NAMALWA (cell line): ENCODE measurements at places on chromosomes 6 and 20.

GRCh38 chr6:160036331-160036695, 67.4 kb downstream of the IGF2R start:
- DNase-seq: no peak

- DNase-seq: no peak
Observed at GRCh38 chr6:50390416-50390815, 322.9 kb upstream of the TFAP2D start.

GRCh38 chr20:61674121-61674520, 391.6 kb downstream of the TAF4 start:
- DNase-seq: no peak

DNA sequence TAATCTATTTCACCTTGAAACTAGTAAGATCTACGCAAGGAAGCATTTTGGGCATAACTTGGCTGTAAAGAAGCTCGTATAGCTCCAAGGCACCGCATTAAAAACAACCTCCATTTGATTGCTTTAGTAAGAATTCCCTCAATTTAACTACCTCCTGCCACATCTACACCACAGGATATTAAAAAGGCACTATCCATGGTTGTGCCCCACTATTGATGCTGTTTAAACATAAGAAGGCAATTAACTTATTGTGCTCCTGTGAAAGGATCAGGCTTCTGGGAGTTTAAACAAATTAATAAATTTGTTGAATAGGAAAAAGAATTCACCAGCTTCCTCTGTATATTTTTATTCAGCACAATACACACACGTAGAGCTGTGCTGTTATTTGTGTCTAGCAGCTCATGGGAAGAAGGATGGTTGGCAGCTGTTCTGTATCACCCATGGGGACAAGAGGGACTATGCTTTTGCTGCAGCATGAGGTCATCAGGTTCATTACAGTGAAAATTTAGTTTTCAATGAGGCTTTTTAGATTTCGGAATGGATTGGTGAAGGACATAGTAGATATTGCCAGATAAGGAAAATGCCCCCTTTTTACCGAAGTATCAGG, 513.3 kb downstream of the HAO1 start:
- DNase-seq: no peak

DNA sequence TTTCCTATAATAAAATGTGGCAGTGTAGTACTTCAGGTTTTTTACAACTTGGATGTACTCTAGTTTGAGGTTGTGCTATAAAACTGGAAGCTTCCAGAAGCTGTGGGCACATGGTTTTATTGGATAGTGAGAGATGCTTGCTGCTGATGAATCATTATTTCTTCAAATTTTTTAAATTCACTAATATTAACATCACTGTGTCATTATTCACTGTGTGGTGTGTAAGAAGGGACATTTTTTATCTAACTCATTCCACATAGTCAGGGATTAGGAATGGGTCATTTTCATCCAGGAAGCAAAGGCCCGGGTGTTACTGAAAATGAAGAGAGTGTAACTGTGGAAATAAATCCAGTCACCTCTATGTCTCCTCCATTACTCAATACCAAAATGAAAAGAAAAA, 421.0 kb downstream of the TENT5A start:
- no peak for DNase-seq

- no peak for DNase-seq
Observed at GRCh38 chr6:104613416-104614001, 246.2 kb downstream of the HACE1 start.

GRCh38 chr20:38249536-38250310, 10.8 kb downstream of the KIAA1755 start:
- DNase-seq: no peak

- no peak for DNase-seq
Observed at GRCh38 chr6:89286516-89286915, 28.6 kb downstream of the GABRR2 start.

- no peak for DNase-seq
Observed at GRCh38 chr20:18267815-18268214, 20.5 kb upstream of the ZNF133 start.

GRCh38 chr20:59774204-59774641, 159.2 kb downstream of the SYCP2 start:
- DNase-seq: no peak

- DNase-seq: no peak
Observed at GRCh38 chr6:127210725-127211124, 55.9 kb upstream of the RNF146 start.

DNA sequence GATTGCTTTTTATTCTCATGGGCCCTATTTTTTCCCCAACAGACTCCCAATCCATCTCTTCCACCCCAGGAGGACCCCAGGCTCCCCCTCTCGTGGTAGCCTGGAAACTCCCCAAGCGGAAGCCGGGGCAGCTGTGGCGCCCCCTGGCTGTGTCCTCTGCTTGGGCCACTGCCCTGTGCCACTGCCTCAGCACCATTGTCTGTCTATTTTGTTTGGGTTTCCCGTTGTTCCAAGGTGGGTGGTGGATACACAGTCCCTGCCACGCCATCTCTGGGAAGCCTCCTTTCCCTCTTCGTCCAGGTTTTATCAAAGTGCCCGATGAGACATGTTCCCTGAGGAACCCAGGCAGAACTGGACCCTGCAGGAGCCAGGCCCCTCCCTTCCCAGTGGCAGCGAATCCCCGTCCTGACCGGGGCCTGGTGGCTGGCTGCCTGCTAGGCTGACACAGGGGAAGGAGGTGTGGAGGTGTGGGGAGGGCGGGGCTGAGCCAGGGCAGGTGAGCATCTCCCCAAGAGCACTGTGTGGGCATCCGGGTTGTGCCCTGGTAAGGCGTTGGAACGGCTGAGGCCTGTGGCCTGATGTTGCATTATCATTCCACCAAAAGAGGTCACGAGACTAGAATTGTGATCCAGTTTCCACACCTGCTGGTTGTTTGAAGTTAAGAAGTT, 228.2 kb downstream of the CDH4 start:
- DNase-seq: no peak

DNA sequence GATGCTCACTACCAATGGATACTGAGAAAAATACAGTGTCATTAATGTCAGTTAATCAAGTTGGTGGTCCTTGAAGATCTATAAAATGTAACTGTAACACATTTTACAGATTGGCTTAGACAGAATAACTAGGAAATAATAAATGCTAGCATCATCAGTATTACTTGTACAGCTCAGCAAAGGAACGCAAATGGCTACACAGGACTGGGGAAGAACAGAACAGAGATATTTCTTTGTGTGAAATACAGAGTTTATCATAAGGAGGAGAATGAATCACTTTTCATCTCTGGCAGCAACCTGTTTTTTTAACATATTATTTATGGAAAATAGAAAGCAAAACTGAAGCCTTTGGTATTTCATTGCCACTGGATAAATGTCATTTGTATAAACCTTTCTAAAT, 8.2 kb upstream of the QKI start:
- no peak for DNase-seq

GRCh38 chr20:1313236-1313964, 15.5 kb downstream of the SDCBP2 start:
- DNase-seq: peak; percentile 65

DNA sequence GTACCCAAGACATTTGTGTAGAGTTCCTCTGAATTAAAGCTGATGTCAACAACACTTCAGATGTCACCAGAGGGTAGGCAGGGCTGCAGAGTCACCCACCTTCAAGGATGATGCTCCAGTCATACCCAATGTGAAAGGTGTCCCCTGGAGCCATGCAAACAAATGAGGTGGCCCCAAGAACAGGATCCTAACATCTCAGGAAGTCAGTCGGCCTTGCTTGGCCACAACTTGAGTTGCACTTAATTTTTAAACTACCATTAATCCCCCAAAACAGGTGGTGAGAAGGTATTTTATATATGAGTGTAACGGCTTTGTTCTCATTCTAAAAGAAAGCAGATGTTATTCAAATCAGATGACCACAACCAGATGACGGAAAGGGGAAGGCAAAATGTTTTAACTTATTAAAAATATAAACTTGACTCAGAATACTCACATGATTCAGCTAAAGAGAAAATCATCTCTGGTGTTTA, 21.1 kb upstream of the SERPINB1 start:
- peak; percentile 81 for DNase-seq

- DNase-seq: no peak
Observed at GRCh38 chr20:49821870-49822331, 9.3 kb downstream of the SLC9A8 start.

GRCh38 chr6:35016502-35017321, 124.4 kb downstream of the TCP11 start:
- no peak for DNase-seq

DNA sequence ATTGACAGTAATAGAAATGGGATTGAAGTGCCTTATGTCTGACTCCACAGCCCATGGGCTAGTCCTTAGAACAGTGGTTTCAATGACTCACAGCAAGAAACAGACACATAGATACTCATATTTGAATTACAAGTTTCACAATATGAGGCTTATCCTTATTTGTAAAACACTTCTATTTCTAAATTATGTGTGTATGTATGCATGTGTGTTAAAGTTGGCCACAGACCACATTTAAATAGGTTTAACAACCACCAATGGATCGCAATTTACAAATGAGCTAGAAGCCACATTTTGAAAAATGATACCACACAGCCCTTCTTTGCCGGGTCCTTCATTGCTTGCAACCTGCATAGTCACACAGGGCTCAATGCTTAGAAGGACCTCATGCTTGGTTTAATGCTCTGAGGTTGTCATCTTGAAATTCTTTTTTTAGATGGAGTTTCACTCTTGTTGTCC, 157.8 kb upstream of the PREP start:
- DNase-seq: no peak

GRCh38 chr20:24018796-24019195, 30.2 kb upstream of the GGTLC1 start:
- no peak for DNase-seq

- peak; percentile 81 for DNase-seq
Observed at GRCh38 chr6:24910331-24910960, 25.3 kb downstream of the RIPOR2 start.

GRCh38 chr6:2508071-2508470, 242.7 kb downstream of the MYLK4 start:
- no peak for DNase-seq

- DNase-seq: no peak
Observed at GRCh38 chr6:144666781-144667180, 381.6 kb downstream of the UTRN start.

GRCh38 chr20:41480054-41480770, 113.6 kb upstream of the EMILIN3 start:
- DNase-seq: peak; percentile 15

DNA sequence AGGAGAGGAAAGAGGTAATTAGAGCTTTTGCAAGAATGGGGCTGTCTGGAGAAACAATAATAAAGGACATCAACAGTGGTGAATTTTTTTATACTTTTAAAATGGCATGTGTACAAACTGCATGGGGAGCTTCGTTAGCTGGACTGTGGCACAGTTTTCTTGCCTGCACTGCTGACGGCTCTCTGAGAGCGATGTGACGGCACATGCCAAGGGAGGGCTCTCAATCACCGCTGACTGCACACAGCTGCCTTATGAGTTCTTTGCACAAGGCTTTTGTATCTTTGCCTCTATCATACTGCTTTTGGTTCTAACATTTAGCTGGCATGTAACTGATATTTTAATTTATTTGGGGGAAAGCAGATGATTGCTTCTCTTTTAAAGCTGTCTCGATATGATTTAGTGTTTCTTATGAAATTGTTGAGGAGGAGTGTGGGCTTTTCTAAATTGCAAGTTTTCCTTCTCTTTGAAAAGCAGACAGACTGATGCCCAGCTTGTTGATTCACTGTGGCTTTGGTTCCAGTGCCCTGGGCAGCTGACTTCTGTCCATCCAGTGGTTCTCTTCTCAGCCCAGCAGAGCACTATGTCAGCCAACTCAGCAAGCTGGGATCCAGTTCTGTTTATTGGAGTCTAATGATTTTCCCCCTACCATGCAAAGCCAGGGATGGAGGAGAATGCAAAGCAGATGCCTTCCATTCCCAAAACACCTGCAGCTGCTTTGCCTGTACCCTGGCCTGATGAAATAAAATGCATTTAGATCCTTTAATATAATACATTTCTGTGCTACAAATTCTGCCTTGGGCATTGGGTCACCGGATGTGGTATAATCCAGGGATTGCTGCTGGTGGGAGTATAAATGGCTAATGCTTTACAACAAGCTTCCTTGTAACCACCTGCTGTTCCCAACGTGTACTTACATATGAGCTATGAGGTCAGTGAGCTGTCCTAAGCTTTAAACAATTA, 323.9 kb downstream of the ZFAND3 start:
- DNase-seq: no peak

DNA sequence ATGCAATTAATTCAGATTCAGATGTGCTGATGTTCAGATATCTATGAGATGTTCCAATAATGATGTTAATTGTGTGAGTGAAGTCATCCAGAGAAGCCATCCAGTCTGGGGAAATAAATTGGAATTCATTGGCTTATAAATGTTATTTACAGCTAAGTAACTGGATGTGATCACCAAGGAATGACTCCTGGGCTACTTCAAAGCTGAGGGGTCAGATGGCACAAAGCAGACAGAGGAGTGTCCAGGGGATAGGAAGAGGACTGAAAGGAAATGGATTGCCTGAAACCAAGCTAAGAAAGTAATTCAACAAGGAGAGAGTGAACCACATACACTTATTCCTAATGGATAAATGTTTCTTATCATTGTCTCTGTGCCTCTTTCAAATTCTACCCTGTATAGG, 4.5 kb upstream of the MLIP start:
- DNase-seq: no peak

DNA sequence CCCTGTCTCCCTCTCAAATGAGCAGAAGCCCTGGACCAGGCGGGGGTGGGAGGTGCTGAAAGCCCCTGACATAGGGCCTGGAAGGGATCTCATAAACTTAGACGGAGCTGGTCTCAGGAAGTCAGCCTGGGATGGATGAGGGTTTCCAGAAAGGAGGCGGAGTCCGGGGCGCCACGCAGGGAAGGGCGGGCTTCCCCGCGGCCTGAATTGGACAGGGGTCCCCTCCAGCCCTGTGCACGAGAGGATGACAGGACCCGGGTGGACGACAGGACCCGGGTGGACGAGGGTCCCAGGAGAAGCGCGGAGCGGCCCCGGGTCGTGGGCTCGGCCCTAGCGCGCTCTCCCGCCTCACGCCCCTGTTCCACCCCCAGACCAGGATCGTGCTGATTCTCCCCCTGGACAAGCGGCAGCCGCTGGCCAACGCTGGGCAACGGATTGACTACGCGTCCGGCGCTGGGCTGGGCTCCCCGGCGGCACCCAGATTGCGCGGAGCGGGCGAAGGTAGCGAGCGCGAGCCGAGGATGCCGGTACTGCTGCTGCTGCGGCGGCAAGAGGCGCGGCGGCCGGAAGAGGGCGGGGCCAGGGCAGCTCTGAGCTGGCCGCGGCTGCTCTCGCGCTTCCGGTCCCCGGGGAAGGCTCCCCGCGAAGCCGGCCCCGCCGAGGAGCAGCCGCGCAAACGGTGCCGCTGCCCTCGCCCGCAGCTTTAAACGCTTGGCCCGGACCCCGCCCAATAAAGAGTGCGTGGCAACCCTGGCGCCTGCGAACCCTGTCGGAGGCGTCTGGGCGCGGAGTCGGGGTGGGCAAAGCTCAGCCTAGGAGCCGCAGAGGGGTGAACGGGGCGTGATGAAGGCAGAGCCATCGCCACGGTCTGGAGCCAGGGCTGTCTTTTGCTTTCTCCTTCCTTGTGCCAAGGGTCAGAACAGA, 1.3 kb downstream of the C20orf144 start:
- peak; percentile 80 for DNase-seq

- DNase-seq: no peak
Observed at GRCh38 chr6:83879746-83880145, 20.3 kb downstream of the CYB5R4 start.

GRCh38 chr6:79079561-79080041, 1.5 kb upstream of the PHIP start:
- peak; percentile 20 for DNase-seq

GRCh38 chr6:136763255-136763654, 29.0 kb downstream of the MAP3K5 start:
- peak; percentile 35 for DNase-seq
